ENCODE measurements at places on chromosomes 16 and 17.

DNA sequence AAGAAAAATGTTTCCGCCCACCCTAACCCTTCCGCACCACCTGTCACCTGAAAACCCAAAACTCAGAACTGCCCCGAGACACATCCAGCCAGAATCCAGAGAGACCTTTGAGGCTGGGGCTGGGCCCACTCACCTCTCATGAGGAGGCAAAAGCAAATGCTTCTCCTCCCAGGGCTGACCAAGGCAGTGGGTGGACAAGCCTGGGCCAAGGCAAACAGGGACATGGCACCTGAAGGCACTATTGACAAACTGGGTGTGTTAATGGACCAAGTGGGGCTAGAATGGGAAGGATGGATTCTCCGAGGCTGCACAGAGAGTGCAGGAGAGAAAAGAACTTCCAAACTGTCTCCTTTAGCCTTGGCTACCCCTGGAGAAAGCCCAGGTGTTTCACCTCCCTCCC is 54.4 kb downstream of the SOX9 start:
- no peak for DNase-seq

GRCh38 chr17:42563543-42563942 is 1.6 kb downstream of the COASY start:
- DNase-seq: no peak

DNA sequence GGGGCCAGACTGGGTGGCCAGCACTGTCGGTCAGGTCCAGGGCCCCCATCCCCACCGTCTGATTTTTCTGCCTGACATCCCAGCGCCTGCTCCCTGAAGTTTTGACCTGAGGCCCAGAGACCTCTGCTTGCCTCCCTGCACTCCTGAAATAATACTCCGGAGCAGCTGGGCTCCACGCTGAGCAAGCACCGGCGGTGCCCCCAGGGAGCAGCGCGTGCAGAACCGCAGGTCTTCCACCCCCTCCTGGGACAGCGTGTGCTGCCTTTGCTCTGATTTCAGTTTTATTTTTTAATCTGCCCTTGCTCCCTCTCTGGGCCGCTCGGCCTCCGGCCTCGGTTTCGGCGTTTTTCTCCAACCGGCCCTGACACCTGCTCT is 132.4 kb upstream of the GSE1 start:
- DNase-seq: no peak

GRCh38 chr17:82204831-82205719 is 7.6 kb downstream of the CCDC57 start:
- no peak for DNase-seq

DNA sequence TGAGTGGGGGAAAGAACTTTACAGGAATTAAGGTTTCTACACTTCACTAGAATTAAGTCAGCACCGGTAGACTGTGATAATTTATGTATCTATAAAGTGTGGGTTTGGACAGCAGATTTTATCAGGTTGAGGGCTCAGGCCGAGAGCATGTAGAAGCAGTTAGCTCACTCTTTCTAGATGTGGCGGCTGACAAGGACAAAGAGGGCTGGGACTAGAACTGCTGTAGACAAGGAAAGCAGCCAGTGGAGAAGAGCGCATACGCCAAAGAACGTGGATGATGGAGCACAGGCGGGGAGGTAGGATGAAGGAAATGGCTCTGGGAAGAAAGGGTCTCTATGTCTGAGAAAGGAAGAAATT is 504 bp upstream of the GOSR1 start:
- DNase-seq: no peak
